Activated CD8-positive, alpha-beta T cell treated with anti-CD3 and anti-CD28 coated beads, Interleukin-2, amount 10 ng/mL, durations not matched to agents 7 days and 5 days (primary cell): ENCODE measurements at places on chromosomes 2 and 18.
A peak's percentile ranks its signal among the peaks of the same experiment; 100 is the strongest.

GRCh38 chr2:137677466-137677865 is 286.8 kb upstream of the HNMT start:
- no peak for DNase-seq

DNA sequence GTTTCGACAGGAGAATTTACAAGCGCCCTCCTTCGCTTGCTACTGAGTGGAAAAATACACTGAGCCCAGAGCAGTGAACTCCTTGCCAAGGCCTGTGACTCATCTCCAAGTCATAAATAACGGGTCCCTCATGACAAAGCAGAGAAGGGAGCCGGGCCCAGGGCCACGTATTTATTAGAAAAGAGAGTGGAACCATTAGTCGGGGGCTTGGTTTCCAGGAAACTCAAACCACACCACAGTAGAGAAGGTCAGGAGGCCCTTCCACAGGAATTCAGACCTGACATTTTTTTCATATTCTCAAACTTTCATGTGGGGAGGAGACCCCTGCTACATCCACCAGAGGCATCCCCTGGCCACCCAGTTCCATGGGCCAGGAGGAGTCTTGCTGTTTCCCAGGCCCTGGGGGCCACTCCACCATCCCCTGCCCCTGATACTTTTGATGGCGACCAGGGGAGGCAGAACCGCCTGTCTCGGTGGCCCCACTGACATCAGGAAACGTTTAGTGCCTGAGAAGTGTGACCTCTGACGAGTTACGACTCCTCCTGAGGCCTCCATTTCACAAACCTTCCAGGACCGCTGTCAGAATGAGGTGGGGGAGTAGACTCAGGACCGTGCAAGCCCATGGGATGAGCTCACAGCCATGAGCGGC is 289.7 kb downstream of the DYSF start:
- DNase-seq = no peak

GRCh38 chr2:16314001-16314400 is 351.6 kb downstream of the CYRIA start:
- no peak for DNase-seq

DNA sequence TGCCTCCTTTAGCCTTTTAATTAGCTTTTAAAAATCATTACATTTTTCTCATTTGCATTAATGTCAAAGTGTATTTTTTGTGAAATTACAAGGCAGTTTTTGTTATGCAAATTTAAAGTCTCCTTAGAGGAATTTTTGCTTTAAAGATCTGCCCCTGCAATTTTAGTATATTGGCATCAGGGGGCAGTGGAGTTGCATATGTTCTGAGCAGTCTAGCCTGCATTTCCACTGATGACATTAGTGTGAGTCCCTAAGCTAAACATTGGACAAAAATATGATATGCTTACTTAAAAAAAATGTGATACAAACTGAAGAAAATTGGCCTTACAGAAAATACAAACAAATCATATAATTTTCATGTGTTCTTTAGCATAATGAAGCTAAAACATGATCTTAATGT is 426.5 kb downstream of the SLC4A3 start:
- DNase-seq = no peak

- no peak for DNase-seq
Measured at GRCh38 chr2:174765576-174765975, 1.3 kb upstream of the CHRNA1 start.

GRCh38 chr18:48589797-48590519 is 51.1 kb downstream of the CTIF start:
- DNase-seq = no peak

DNA sequence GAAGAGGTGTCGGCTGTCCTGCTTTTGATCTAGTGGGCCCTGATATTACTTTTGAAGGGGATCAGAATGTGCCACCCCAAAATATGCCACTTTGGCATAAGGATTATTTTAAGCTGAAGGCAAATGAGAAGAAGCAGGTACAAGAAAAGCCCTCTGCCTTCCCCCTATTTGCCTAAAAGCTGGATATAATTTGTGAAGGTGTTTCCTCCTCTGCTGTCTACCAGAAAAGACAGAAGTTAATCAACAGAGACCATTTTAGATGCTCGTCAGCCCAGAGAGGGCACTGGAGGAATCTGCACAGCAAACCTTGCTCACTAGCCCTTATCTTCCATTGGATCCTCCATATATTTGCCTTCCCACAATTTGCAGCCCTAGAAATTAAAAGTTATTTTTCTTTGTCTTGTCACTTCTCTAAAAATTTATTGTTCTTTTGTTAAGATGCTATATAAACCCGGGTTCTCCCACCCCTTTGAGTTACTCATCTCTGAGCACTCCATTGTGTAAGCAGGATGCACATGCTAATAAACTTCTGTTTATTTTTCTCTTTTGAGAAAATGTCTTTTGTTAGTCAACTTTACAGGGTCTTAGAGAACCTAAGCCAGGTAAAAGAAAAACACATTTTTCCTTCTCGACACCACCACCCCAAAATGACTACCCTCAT is 163.2 kb upstream of the SLC1A4 start:
- DNase-seq = no peak

- no peak for DNase-seq
Measured at GRCh38 chr2:102083393-102083703, 59.2 kb upstream of the IL1R1 start.

DNA sequence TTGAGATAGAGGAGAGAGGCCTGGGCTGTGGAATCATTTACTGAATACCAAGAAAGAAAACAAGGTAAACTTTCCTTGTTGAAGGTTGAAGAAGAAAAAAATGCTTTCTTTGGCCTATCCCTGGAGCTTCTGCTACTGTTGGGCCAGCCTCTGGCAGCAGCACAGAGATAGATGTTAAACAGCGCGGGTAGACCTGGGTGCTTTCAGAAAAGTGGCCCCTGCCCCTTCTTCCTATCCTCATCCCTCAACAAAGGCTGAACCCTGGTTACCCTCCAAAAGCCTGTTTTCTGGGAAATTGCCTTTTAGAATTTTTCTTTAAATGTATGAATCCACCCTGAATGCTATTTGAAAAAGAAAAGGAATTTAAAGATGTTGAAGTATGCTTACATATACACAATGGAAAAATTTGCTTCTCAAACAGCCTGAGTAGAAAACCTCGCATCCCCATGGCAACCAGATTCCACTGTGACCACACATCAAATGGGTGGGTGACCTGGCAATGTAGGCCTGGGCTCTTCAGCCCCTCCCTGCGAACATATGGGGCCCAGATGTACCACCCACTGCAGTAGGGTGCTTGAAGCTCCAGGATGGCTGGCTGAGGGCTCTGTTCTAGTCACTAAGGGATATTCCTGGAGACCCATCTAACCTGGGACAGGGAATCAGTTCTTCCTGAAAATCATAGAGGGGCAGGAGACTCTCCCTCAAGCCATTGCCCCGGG is 23.4 kb upstream of the CHRNA1 start:
- DNase-seq = no peak

GRCh38 chr2:85753525-85754312 is at the start of gene ATOH8:
Gene ATOH8, plus strand, starts transcription at chr2:85753991. Its CDS starts 199 bp downstream, at chr2:85754190.
- peak; percentile 55 for DNase-seq

DNA sequence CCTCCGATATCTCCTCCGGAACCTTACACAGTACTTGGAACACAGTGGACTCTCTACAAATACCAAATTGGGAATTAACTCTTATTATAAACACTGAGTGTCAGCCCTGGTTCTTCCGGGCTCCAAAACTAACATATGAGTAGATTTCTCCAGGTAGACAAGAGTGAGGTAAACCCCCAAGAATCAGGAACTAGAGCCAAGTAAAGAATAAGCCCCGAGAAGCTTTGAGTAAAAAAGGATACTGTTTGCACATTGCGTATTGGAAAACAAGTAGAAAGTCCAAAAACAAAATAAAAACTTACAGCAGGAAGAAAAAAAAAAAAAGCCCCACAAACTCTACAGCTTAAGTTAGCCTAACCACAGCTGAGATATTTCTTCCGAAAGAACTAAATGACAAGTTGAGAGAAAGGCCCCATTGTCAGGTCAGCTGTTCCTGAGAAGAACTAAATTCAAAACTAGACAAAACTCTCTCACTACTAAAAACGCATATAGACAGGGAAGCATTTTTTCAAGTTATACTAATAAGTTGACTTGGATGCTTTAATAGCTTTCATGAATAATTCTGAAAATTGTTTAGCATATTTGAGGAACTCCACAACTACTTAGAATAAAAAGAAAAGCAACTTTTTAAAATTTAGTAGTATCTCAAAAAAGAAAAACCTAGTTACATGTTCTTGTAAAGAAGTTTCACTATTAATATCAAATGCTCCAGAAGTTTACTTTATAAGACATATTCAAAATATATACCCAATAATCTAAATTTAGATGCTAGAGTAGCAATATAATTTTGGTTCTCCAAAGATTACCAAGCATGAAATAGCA is 4.3 kb upstream of the HAAO start:
- no peak for DNase-seq

GRCh38 chr2:228602288-228602687 is 420.8 kb upstream of the SPHKAP start:
- DNase-seq = no peak

- no peak for DNase-seq
Measured at GRCh38 chr2:24233321-24233720, 58.5 kb downstream of the FAM228A start.

- DNase-seq = no peak
Measured at GRCh38 chr2:170098626-170099312, 79.2 kb upstream of the MYO3B start.

DNA sequence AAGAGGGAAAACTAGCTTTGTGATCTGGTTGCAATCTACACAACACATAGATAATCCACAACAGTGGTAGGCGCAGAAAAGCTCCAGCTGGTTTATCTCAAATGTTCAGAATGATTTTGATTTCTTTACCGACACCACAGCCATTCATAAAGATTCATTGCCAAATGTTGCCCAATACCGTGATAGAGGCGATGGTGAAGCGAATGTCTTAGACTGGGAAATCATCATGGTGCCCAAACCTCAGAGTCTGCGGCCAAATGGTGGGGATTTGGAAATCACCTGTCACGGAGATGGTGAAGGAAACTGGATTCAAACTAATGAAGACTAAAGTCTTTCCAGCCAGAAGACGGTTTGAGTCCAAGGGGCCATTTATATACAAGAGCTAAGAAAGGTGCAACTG is 48.5 kb upstream of the CCDC150 start:
- no peak for DNase-seq

DNA sequence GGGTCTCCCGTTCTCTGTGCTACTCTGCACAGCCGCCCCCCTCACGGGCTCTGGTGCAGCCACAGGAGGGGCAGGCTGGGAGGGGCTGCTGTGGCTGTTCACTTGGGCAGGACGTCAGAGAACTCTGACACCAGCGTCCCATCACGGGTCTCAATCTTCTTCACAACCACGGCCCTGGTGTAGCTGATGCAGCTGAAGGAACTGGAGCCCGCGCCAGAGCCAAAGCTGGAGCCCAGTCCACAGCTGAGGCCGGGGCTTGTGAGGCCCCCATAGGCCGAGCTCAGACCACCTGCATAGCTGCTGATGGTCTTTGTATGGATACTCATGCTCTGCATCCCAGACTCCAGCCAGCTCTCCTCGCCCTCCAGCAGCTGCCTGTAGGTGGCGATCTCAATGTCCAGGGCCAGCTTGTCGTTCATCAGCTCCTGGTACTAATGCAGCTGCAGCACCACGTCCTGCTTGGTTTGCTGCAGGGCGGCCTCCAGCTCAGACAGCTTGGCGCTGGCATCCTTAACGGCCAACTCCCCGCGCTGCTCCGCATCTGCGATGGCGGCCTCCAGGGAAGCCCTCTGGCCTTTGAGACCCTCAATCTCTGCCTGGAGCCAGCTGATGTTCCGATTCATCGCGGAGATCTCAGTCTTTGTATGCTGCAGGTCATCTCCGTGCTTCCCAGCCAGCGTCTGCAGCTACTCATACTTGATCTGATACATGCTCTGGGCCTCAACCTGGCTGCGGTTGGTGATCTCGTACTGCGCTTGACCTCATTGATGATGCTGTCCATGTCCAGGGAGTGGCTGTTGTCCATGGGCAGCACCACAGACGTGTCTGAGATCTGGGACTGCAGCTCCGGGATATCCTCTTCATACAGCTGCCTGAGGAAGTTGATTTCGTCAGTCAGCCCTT is 7.4 kb upstream of the DUSP19 start:
- no peak for DNase-seq

- peak; percentile 9 for DNase-seq
Measured at GRCh38 chr2:641164-641871, 35.9 kb downstream of the TMEM18 start.

- DNase-seq = no peak
Measured at GRCh38 chr2:109423556-109424359, 190.0 kb downstream of the SEPTIN10 start.

GRCh38 chr2:238946318-238947242 is 98.7 kb downstream of the TWIST2 start:
- peak; percentile 10 for DNase-seq
